ENCODE measurements at places on chromosomes 2 and 18.

- no peak for DNase-seq
Observed at GRCh38 chr2:54570925-54571694, 115.0 kb downstream of the SPTBN1 start.

- DNase-seq: no peak
Observed at GRCh38 chr2:216635701-216636550, 2.7 kb downstream of the IGFBP2 start.

- DNase-seq: no peak
Observed at GRCh38 chr2:179005976-179006375, 44.0 kb downstream of the CCDC141 start.

- DNase-seq: no peak
Observed at GRCh38 chr2:117859924-117860647, 45.6 kb downstream of the DDX18 start.

GRCh38 chr18:7740821-7741220 lies 173.7 kb downstream of the PTPRM start:
- DNase-seq: no peak

DNA sequence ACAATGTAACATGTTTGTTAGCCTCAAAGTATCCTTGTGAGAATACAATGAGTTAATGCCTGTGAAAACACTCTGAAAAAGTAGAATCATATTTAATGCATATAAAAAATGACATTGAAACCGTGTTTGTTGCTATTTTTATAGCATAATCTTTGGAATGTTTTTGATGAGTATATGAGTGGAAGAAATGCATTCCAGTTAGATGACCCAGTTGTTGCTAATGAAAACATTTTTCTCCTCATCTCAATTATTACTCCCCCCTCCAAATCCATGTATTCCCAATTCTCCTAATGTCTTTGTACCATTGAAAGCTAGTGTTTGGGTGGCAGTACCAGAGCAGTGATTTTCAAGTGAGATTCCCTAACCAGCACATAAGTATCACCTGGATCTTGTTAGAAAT lies 67.1 kb upstream of the DSEL start:
- DNase-seq: no peak

Measured in GOT3 (cell line).